NCI-H82 (cell line): ENCODE measurements at places on chromosomes 3 and 15.

DNA sequence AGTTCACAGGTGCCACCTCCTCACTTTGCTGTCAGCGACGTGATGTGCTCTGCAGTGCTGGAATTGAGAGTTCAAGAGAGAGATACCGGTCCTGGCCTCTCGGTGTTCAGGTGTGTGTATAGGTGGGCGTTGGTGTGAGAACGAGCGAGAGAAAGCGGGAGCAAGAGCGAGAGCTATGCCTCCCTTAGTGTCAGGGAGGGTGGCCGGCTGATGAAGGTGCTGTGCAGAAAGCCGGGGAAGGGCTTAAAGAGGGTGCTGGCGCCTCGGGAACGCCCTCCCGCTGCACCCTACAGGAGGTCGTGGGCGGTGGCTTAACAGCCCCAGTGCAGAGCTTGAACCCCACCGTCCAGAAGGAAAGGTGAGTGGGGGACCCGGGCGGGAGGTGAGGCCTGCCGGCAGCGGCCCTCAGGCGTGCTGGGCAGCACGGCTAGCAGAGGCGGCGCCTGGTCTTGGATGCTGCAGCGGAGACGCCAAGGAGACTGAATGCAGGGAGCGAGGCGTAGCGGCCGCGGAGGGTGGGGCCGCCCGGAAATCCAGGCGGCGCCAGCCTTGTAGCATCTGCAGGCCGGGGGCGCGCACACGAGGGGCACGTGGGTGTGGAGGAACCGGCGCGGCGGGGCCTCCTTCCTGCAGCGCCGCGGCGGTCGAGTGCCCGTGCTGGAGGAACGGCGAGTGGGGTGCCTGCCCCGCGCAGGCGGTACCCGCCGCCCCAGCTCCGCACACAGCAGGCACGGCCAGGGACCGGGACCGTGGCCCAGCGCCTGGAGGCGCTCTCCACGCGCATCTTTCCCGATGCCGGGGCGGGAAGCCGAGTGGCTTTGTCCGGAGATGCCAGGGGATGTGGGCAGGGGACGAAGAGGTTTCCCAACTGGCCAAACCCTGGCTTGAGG lies 246.8 kb upstream of the TOPAZ1 start:
- peak; percentile 69 for DNase-seq

DNA sequence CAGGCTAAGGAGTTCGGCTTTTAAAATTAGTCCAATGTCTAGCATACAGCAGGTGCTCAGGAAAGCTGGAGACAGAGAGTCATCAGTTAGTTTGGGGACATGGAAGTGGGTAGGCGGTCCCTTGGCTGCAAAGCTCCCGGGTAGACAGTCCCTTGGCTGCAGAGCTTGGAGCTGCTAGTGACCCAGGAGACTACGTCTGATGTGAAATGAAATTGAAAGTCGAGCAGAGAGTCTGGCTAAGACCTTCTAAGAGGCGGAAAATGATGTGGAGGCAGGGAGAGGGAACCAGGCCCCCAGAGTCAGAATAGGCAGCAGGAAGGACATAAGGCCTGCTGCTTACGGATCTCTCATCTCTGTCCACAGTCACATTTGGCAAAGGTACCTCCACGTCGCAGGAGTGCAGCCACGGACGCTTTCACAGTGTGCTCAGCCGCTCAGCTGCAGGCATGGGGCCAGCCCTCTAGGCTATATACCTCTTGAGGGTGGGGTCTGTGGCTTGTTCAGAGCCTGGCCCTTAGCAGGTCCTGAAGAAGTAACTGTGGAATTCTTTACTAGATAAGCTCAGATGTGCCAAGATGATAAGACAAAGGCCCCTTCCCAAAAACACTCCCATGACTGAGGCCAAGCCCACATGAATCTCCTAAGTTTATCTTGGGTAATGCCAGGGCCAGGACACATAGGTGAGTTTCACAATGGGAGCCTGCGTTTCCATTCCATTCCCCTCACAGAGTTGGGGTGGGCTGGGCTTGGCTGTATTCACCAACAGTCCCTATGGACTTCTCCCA lies 131.7 kb downstream of the XXYLT1 start:
- DNase-seq = no peak

- peak; percentile 53 for DNase-seq
These were observed 252.7 kb upstream of the ZPLD1 start for GRCh38 chr3:102182162-102182561.

DNA sequence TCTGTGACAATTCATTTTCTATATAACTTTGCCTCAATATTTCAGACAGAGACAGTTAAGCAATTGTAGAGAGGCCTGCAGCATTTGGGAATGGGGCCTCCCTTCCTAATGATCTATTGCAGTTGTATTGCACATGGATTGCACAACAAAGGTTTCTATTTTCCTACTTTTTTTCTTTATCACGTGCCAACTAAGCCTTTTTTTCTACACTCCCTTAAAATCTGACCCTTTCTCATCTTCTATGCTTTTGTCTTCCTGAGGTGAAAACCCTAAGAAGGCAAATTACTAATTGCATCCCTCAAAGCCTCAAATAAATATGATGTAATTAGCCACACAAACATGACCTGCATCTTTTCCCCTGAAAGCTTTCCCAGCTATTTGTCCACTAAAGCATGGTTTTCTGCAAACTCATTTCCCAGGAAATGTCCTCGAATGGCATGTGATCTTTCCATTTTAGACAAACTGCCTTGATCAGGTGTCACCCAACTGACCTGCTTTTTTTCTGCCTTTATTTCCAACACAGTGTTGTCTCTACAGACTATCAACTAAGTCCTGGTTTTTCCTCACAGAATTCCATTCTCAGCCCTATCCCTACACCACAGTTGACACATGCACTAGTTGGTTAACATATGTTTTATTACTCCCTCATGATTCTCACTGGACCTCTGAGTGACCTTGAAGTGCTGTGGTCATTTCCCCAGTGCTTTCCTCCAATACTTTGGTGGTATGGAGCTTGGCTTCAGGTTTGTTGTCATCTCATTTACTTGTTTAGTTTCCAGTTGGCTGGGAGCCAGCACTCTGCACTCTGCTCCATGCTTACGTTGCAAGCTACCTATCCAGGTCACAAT lies 31.9 kb upstream of the TSC22D2 start:
- DNase-seq = no peak

GRCh38 chr3:1017870-1018269 lies 75.0 kb upstream of the CNTN6 start:
- DNase-seq = no peak

GRCh38 chr3:131233900-131234668 lies 147.5 kb upstream of the NUDT16 start:
- no peak for DNase-seq

DNA sequence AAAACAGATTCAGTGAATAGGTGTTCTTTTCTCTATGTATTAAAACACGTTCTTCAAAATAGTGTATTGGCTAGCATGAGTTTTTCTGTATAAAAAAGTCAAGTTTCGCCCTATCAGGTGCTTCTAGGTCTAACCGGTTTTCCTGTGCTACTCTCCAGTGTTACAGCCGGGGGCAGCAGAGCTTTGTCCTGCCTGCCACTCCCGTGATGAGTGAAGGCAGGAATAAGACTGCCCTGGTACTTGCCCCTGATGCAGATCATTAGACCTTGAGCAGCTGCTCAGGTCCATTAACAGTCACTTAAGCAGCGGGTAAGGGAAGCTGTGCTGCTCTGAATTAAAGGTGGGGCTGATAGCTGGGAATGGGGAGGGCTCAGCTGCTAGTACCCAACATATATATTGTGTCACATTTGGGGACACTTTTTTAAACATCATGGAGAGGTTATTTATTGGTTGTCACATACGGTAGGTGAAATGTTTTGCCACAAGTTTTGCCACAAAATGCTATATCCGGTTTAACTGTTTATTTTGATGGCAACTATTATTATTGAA lies 1.3 kb upstream of the UNC13C start:
- DNase-seq = peak; percentile 87

DNA sequence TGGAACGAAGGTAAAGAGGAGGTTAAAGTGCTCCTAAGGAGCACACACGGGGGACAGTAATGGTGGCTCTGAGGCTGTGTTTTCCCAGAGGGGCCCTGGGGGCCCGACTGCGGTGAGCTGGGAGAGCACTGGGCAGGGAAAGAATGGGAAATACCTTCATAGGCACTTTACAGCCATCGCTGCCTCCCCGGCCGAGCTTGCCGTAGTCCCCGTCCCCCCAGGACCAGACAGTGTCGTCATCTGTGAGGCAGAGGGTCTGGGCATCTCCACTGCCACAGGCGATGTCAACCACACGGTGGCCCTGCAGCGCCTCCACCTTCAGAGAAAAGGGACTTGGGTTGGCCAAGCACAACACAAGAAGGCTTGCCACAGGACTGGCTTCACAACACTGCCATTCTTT lies 32.8 kb upstream of the OCA2 start:
- no peak for DNase-seq

GRCh38 chr3:64399205-64399800 lies 174.0 kb upstream of the PRICKLE2 start:
- peak; percentile 47 for DNase-seq

DNA sequence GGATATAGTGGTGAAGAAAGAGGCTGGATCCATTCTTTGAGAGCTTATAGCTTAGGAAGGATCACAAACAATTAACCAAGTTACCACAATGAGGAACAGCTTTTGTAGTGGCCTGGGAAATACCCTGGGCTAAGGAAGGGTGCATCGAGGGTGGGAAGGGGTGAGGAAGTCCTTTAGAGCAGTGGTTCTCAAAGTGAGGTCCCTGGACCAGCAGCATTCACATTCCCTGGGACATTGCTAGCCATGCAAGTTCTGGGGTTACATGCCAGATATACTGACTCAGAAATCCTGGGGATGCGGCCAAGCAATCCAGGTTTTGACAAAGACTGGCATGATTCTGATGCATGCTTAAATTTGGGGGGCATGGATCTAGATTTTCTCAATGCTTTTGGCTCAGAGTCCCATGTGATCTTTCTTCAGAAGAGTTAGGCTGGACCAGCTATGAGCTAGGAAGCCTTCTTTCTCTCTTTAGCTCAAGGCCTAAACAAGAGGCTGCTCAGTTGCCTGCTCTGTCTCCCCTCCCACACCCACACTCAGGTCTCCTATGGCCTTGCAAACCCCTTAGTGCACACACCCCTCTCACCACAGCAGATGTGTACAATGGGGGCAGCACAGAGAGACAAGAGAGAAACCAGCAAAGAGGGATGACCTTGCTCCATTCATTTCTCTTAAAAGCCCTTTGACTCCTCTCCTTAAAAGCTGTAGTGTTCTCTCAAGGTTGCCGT lies 1.8 kb upstream of the CCR1 start:
- no peak for DNase-seq

- DNase-seq = no peak
These were observed 75.3 kb upstream of the STRIT1 start for GRCh38 chr3:155368786-155369185.

- no peak for DNase-seq
These were observed 472.5 kb upstream of the WNT5A start for GRCh38 chr3:55959471-55960080.

DNA sequence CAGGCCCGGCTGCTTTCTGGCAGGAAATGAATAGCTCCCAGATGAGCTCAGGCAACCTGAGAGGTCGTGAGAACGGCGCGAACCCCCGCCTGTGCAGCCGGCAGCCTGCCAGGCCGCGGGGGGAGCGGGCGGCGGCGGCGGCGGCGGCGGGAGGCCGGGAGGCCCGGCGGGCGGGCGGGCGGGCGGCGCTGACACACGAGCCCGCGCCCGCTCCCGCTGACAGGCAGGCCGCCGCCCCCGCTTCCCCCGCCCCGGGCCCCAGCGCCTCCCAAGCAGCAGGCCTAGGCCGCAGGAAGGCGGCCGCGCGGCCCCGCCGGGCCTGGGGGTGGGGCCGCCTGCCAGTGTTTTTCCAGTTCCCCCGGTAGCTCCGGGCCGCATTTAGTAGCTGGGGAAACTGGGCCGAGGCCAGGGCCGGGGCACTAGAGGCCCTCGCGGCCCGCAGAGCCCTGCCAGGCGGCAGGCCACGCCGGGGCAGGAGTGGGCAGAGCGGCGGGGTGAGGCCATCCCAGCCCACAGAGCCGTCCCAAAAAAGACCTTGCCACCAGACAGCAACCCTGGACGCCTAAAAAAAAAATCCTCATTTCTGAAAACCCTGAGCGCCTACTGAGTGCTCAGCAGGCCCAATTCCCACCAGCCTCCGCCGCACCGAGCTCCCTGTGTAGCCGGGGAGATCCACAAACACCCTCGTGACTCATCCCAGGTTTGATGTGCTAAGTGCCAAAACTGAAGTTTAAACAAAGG lies 5.6 kb downstream of the HES1 start:
- DNase-seq = peak; percentile 91

DNA sequence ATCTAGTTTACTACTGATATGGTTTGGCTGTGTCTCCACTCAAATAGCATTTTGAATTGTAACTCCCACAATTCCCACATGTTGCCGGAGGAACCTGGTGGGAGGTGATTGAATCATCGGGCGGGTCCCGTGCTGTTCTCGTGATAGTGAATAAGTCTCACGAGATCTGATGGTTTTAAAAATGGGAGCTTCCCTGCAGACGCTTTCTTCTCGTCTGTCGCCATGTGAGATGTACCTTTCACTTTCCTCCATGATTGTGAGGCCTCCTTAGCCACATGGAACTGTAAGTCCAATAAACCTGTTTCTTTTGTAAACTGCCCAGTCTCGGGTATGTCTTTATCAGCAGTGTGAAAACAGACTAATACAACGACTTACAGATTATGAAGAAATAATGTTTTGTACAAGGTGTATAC lies 35.6 kb upstream of the PYDC2 start:
- DNase-seq = no peak
